ENCODE measurements at places on chromosomes 1 and 21.

DNA sequence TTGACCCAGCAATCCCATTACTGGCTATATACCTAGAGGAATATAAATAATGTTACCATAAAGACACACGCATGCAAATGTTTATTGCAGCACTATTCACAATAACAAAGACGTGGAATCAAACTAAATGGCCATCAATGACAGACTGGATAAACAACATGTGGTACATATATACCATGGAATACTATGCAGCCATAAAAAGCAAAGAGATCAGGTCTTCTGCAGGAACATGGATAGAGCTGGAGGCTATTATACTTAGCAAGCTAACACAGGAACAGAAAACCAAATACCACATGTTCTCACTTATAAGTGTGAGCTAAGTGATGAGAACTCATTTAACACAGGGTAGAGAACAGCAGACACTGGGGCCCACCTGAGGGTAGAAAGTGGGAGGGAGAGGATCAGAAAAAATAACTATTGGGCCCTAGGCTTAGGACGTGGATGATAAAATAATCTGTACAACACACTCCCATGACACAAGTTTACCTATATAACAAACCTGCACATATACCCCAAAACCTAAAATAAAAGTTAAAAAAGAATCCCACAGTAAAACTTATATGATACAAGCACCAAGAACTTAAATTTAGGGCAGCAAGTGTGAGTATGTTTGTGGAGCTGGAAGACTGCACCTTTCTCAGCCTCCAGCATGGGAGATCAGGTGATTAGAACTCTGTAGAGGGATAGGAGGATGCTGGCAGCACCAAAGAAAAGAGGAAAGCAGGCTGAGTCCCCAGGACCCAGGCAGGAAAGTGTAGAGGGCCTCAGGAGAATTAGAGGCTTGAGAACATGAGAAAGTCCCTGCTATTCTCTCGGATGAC is 320.8 kb upstream of the USP24 start:
- no peaks in the 10 kb centered on the region for H3K27me3 ChIP-seq
- DNase-seq, result no peak
- peak overlapping the region; percentile 40 for H3K4me3 ChIP-seq

- no peak overlapping the region for H3K27ac ChIP-seq
- H3K4me3 ChIP-seq, result no peak overlapping the region
- no peak for DNase-seq
- H3K36me3 ChIP-seq, result no peaks in the 10 kb centered on the region
- H3K27me3 ChIP-seq, result no peaks in the 10 kb centered on the region
These were observed 4.4 kb downstream of the B4GALT2 start for GRCh38 chr1:43983253-43983899.

DNA sequence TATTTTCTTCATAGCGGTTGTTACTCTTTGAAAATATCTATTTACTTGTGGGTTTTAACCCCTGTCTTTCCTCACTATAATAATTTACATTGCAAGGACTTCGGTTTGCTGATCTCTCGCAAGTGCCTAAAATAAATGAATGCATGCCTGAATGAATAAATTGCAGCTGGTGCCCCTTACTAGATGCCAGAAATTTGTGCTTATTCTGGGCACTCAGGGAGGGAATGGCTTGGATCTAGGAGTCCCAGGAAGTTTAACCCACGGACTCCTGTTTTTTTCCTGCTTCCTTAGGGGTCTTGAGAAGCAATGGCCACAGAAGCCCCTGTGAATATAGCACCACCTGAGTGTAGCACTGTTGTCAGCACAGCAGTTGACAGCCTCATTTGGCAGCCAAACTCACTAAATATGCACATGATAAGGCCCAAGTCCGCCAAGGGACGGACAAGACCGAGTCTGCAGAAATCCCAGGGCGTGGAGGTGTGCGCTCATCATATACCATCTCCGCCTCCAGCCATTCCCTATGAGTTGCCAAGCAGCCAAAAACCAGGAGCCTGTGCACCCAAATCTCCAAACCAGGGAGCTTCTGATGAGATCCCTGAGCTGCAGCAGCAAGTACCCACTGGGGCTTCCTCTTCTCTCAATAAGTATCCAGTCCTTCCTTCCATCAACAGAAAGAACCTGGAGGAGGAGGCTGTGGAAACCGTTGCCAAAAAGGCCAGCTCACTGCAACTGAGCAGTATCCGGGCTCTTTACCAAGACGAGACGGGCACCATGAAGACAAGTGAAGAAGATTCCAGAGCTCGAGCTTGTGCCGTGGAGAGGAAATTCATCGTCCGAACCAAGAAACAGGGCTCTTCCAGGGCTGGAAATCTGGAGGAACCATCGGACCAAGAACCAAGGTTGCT is 4.2 kb upstream of the PLA2G2C start:
- DNase-seq, result no peak
- H3K36me3 ChIP-seq, result no peaks in the 10 kb centered on the region
- H3K27me3 ChIP-seq, result peaks cover 96% of the 10 kb centered on the region

DNA sequence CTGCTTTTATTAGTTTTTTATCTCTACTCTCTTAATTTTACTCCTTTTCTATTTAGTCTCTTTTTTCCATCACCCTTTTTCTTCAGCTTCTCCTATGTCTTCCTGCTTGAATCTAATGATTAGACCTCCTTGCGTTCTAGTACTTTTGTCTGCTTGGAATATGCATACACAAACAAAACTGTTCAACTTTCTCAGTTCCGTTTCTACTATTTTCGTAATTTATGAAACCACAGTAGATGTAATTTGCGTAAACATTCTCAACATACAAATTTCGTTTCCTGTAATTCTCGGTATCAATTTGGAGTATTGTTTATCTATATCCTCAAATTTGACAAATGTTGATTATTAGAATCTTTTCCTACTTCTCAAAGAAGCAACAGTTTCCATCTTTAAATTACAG is 772.5 kb downstream of the USP25 start:
- peak overlapping the region; percentile 12 for H3K4me3 ChIP-seq
- DNase-seq, result peak; percentile 65
- H3K36me3 ChIP-seq, result no peaks in the 10 kb centered on the region
- peaks cover 9% of the 10 kb centered on the region for H3K4me1 ChIP-seq

DNA sequence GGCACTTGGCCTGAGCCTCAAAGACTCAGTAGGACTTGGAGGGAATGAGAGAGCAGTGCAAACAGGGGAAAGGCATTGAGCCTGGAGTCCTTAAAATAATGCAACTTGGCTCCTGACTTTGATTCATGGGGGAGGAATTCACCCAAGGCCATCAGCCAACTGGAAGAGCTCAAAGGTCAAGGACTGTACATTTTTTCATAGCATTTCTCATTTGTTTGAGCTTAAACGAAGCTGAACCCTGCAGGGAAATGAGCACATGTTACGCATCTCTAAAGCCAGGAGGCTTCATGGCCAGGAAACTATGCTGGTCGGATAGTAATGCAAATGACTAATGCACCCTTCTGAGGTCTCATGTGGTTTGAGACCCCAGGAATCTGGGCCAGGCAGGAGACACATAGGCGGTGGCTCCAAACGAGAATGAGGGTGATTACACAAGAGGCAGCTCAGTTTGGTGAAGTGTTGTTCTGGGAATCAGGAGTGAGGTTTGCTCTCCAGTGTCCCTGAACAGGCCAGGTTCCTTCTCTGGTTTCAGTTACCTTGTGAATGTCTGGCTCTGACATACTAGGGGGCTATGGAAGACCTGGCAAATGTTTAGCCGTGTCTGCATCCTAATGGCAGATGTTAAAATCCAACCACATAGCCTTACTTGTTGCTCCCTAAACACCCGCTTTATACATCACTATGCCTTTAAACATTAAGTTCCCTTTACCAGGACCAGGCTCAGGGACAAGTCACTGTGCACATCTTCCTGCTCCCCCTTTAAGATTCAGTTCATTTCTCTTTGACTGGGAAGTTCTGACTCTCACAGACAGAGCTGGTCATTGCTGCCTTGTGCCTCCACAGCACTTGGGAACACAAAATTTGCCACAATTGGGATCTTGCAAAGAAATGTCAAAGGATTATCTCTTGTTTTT is 503.9 kb upstream of the USP24 start:
- no peaks in the 10 kb centered on the region for H3K36me3 ChIP-seq
- H3K4me3 ChIP-seq, result no peak overlapping the region
- H3K27me3 ChIP-seq, result no peaks in the 10 kb centered on the region
- H3K27ac ChIP-seq, result no peak overlapping the region

GRCh38 chr21:30014886-30015285 is 75.1 kb upstream of the GRIK1 start:
- H3K36me3 ChIP-seq, result no peaks in the 10 kb centered on the region
- no peaks in the 10 kb centered on the region for H3K4me1 ChIP-seq

DNA sequence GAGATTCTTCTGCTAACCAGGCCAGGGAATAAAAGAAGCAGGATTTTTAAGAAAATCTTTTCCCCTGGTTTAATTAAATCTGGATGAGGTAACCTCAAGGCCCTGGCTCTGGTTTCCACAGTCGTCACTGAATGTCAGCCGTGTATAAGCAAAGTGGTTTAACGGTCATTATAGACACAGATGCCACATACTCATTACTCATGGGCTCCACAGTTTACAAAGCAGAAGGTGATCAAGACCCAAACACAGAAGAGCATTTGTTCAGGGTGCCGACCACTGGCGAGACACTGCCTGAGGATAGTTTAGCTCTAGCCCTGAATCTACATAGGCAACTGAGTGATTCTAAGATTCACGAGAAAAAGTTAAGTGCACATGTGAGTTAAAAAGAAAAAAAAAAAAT is 27.8 kb upstream of the RAP1GAP start:
- no peaks in the 10 kb centered on the region for H3K27me3 ChIP-seq
- no peaks in the 10 kb centered on the region for H3K36me3 ChIP-seq
- H3K4me1 ChIP-seq, result peaks cover 14% of the 10 kb centered on the region
- no peak overlapping the region for H3K4me3 ChIP-seq
- DNase-seq, result no peak
- no peak overlapping the region for H3K27ac ChIP-seq

DNA sequence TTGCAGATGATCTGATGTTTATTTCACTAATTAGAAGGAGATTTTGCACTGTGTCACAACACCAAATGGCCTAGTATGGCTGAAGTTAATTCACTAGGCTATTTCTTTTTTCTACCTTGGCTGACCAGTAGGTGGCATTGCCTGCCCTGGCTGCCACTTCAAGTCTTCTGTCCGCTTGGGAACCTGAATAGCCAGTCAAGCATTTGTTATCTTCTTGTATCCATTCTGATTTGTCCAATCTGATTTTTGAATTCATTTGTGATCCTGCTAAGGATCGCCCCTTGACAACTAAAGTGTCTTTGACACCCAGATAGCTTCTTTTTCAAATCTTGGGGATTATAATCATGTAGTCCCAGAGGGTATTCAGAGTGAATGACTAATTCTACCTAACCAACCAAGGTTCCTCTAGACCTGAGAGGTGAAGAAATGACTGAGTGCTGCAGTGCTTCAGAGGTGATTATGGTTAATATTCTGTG is 99.4 kb downstream of the GIPC2 start:
- peak; percentile 86 for DNase-seq
- H3K4me3 ChIP-seq, result no peak overlapping the region
- no peak overlapping the region for H3K27ac ChIP-seq
- no peaks in the 10 kb centered on the region for H3K27me3 ChIP-seq
- peaks cover 20% of the 10 kb centered on the region for H3K4me1 ChIP-seq
- H3K36me3 ChIP-seq, result no peaks in the 10 kb centered on the region

GRCh38 chr1:224791362-224791941 is 138.0 kb upstream of the DNAH14 start:
- H3K4me1 ChIP-seq, result no peaks in the 10 kb centered on the region
- no peak for DNase-seq
- no peak overlapping the region for H3K4me3 ChIP-seq
- H3K27me3 ChIP-seq, result no peaks in the 10 kb centered on the region
- H3K27ac ChIP-seq, result no peak overlapping the region

DNA sequence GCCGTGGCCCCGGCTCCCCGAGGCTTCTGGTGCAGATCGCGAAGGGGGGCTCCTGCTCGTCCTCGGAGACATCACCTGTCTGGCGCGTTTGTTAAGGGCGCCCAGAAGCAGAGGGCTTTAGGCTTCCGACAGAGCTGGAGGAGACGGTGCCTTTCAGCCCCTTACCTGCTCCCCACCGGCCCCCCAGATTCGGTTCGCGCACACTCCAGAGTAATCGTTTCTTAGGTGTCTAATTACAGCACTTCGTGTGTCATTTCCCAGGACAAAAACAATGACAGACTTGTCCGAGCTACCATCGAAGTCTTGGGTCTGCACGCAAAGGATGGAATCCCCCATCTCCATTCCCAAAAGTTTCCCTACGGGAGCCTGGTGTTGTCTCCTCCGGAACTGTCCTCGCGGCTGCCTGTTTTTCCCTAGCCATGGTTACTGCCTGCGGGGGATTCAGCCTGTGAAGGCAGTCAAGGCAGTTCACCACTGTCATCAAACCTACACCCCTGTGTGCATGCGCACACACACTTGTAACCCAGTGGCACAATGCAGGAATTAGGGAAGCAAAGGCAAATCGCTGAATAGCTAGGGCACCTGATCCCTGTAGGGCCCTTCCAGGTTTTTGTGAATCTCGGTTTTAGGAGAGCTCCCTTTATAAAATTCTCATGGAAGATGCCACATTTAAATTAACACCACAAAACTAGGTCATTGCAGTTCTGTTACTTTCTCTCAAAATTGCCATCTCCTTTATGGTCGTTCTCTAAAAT is 738 bp upstream of the CDC42BPA start:
- H3K4me1 ChIP-seq, result peaks cover 15% of the 10 kb centered on the region
- H3K4me3 ChIP-seq, result peak overlapping the region; percentile 77
- DNase-seq, result no peak
